ENCODE measurements at places on chromosomes 13 and 19. TPM values are rescaled to one million over a fixed set of nuclear protein-coding genes. Genes with fewer than 3 reads are reported as not detected.

Gene POP4
- 60.9 TPM for total RNA-seq

DNA sequence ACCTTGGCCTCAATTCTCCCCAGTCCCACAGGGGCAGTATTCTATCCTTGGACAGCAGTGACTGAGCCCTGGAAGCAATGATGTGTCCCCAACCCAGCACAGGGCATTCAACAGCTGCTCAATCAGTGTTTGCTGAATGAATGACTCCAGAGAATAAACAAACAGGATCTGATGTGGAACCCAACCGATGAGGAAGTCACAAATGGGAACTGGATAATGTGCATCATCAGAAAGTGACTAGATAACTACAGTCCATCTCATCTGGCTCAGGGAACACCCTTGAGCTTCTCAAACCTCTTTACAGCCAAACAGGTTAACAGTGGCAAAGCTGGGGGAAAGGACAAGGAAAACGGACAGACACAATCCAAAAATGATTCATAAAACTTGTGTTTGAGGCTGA lies 8.2 kb downstream of the SLC25A30 start:
- no peak for DNase-seq

DNA sequence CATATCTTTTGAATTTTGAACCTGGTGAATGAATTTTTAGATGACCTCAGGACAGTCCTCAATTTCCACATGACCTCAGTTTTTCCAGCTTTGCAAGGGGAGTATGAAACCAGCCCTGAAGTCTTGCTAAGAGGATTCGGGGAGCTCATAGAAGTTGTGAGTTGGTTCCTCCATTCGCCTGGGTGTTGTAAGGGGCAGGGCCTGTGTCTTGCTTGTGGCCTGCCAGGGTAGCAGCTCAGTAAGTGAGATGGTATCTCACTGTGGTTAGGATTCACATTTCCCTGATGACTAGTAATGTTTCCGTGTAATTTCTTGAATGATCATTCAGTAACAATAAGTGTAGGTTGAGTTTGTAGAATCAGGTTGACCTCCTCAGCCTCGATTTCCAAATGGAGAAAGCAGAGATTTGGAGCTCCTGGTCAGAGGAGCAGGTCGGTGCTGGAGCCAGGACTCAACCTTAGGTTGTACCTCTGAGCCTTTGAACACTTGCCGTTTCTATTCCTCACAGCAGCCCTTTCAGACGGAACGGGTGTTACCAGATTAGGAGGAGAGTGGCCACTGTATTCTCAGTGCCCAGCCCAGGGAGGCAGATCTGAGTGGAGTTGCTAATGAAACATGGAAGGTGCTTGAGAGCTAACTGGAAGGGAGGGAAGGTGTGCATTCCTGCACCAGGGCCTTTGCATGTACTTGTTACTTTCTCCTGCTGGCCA lies 14.6 kb downstream of the NACC1 start:
- DNase-seq: no peak

GRCh38 chr19:18611327-18612050 lies 1.2 kb upstream of the TMEM59L start:
- DNase-seq: no peak

GRCh38 chr19:19105365-19106055 lies 32.8 kb downstream of the TMEM161A start:
- peak; percentile 32 for DNase-seq

Gene PTPRH
- 31.9 TPM for total RNA-seq

Gene DHX34
- total RNA-seq: 17.6 TPM

DNA sequence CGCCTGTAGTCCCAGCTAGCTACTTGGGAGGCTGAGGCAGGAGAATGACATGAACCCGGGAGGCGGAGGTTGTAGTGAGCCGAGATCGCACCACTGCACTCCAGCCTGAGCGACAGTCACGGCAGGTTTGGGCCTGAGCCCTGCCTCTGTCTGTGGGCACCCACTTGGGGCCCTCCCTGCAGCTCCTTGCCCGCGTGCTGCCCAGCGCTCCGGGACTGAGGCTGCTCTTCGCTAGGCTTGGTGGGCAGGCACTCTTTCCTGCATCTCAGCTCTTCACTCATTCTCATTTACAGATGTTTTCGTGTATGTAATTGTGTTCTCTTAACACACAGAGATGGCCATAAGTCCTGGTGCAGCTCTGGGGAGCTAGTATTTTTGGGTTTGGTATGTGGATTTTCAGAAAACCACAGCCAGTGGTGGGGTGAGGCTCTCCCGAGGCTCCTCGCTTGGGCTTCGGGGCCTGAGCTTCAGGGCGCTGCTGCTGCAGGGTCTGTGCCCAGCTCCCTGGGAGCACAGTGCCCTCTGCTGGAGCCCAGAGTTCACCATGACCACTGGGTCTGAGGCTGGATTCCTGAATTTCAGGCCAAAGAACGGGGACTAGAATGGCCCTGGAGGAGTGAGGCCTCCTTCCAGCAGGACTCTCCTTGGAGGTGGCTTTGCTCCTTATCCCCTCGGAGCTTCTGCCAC lies 15.2 kb downstream of the UPF1 start:
- DNase-seq: peak; percentile 64

GRCh38 chr13:102904408-102904862 lies 58.6 kb downstream of the ERCC5 start:
- DNase-seq: no peak

Gene ETV2
- not detected for total RNA-seq

- DNase-seq: peak; percentile 84
These were observed 1.2 kb downstream of the LONP1 start for GRCh38 chr19:5718579-5719273.

Gene FUT1
- total RNA-seq: 1.6 TPM

Gene GGACT
- 3.3 TPM for total RNA-seq

DNA sequence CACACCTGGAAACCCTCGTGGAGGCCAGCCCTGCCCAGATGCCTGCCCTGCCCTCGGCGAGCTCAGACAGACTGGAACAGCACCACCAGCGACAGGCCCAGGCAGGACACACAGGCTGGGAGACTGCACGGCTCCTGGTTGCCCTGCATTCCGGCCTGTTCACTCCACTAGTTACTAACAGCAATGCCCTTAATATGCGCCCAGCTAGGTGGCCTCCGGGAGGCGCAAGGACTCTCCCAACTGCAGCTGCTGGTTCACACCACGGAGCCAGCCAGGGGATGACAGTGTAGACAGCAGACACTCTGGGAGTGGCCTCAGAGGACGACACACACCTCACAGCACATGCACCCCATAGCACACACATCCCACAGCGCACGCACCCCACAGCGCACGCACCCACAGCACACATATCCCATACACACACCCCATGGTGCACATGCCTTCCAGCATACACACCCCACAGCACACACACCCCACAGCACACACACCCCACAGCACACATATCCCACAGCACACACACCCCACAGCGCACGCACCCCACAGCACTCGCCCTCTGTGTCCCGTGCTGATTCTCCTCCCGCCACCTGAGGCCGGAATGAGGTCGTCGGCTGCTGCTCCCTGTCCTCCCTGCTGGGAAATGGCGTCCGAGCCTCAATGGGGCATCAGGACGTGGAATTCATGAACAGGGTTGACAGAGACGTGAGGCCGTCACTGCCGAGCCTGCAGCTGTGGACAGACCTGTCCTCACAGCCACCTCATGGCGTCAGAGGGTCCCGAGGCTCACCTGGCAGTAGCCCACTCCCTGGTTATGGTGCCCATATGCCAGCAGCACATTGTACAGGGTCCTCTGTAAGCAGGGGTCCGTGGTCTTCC lies 13.6 kb downstream of the GRTP1 start:
- DNase-seq: no peak

- DNase-seq: no peak
These were observed 953 bp downstream of the DZIP1 start for GRCh38 chr13:95643571-95643935.

- DNase-seq: no peak
These were observed 634.4 kb upstream of the KLF12 start for GRCh38 chr13:74768521-74769085.

DNA sequence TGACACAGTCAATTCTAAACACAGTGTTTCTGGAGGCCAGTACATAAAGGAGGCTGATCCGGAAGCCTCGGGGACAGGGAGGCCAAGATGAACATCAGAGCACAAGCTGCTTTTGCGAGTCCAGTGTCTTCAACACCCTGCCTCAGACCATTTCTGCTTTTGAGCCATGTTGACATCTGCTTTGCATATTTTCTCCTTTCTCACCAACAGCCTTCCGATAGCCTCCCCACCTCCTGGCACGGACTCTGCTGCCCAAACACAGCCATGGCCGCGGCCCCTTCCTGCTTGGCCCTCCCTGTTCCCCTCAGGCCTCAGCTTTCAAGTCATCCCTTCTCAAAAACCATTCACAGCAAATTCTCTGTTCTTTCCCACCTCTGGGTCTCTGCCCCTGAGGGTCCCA lies 3.6 kb downstream of the LRRC25 start:
- DNase-seq: no peak

GRCh38 chr19:1970806-1971502 lies 30.0 kb downstream of the CSNK1G2 start:
- no peak for DNase-seq

DNA sequence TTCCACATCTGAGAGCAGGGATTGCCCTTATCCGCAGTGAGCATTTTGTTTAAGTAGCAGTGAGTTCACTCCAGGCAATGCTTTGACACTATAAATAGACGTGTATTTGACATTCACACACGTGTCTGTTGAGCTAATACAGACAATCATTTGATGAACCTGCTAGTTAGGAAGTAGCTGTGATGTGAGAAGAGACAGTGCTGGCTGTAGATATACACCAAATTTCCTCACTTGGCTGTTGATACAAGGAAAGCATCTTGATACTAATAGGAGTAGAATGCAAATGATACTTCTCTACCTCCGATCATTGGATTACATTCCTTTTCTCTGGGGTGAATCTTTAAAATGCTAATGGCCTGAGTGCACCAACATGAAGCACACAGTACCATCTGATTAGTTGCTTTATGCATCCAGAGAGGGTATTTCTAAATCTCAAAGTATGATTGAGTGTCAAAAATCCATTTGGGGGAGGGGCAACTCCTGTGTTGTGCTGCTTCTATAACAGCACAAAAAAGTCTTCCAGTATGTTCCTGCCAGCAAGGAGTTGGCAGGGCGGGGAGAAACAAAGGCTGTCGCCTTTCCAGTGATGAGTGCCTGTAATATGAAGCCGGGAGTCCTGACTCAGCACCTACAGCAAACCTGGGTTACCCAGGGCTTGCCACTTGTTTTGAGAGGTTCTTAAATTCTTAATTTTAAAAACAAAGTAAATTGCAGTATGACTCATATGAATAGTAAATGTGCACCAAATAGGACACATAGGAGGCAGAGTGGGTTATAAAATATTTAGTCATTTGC lies 7.0 kb downstream of the CUL4A start:
- DNase-seq: no peak

GRCh38 chr19:17468302-17469091 lies 1.8 kb upstream of the SLC27A1 start:
- no peak for DNase-seq

All from NCI-H460 (cell line).